ENCODE measurements at places on chromosomes 6 and 20.

- no peak for DNase-seq
Measured at GRCh38 chr6:139416146-139416545, 41.7 kb upstream of the CITED2 start.

GRCh38 chr20:9474835-9475415 is 39.5 kb upstream of the LAMP5 start:
- peak; percentile 34 for DNase-seq

DNA sequence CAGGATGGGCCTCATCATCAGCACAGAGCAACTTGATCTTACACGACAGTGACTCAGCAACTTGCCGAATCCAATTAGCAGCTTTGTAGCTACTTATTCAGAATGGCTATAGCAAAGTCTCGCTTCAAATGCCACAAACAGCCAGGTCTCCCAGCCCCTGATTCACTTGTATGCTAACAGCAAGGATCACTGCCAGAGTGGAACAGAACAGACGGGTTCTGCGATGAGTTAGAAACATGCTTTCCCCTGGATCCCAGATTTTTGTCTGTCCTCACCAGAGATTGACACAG is 254.4 kb downstream of the NRN1 start:
- DNase-seq = peak; percentile 70

DNA sequence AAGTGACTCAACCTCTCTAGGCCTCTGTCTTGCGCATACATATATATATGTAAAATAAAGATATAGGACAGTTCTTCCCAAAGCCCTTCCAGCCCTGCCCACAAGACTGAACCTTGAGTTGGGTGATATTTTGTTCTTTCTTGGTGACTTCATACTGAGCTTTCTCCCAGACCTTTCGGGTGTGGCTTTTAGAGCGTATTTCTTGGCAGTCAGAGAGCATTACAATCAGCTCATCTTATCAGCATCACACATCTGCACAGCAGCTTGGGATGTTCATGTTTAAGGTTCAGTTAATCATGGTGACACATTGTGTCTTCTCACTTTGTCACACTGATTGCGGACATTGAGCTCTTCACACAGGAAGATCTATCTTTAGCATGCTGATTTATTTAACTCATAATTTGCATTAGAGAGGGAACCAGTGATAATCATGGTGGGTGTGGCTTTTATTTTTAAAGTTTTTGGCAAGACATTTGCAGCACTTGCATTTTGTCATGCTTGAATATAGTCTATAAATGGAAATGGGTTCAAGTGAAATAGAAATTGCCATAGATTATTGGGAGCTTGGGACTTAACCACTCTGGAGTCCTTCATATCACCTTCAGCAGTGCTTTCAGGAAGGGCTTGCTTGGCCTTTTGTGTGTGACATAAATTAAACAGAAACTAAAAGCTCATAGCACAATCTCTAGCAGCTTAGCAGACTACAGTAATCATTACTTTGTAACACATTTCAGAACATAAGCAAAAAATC is 8.3 kb downstream of the KIF3B start:
- peak; percentile 20 for DNase-seq

GRCh38 chr6:81785377-81785776 is 32.9 kb upstream of the TENT5A start:
- DNase-seq = no peak

GRCh38 chr20:44835116-44835515 is 24.8 kb upstream of the RIMS4 start:
- no peak for DNase-seq

DNA sequence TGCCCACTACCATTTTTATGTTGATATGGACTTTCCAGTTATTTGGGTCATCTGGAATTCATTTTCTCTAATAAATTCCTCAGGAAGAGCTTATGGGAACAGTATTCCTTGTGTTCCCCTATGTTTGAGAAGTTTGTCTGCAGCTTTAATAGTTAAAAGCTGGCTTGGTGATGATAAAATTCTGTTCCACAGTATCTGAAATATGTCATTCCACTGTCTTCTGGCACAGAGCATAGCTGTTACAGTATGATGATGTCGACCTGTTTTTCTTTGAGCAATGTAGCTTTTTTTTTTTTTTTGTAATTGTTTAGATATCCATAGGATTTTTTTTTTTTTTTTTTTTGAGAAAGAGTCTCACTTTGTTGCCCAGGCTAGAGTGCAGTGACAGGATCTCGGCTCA is 43.2 kb downstream of the NCOA3 start:
- DNase-seq = peak; percentile 38

DNA sequence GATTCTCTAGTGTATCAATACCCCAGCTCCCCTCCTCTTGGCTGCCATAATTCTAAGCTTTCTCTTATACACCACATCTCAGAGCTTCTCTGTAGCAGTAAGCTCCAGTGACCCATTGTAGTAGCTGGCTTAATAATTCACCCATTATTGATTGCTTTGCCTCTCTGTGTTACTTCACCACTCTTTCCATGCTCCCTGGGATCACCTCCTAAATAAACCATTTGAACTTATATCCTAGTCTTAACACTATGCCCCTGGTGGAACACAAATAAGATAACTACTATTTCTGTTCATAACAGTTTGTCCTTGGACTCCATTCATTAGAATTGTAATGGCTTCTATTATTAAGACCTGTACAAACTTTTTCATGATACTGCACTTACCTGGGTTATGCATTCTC is 758.9 kb downstream of the KIF16B start:
- DNase-seq = no peak

DNA sequence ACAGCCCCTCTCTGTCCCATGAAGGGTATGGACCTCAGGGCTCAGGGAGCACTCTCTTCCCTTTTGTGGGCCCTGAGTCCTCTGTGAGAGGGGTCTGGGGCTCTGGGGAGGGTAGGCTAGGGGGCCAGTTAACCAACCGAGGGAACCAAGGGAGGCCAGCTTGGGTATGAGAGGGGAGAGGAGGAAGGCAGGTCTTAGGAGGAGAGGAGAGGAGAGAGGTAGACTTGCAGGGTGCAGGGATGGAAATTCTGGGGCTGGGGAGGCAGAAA is 720 bp downstream of the DUSP15 start:
- DNase-seq = no peak

DNA sequence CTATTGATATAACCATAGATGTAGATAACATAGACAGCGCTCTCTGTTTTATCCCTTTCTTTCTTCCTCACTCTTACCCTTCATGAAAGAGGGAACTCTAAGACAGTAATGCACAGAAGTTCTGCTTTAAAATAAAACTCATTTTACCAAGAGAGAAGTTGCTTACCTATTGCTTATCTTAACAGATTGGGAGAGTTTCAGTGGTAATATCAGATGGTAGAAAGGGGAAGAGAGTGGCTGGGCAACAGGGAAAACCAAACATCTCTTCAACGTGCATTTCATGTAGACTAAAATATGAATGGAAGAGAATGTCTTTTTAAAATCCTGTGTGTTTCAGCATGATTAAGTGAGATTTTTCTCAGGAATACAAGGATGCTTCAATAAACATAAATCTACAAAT is 45.3 kb upstream of the SIRPG start:
- no peak for DNase-seq

GRCh38 chr20:21289651-21290050 is 13.5 kb upstream of the XRN2 start:
- DNase-seq = no peak

DNA sequence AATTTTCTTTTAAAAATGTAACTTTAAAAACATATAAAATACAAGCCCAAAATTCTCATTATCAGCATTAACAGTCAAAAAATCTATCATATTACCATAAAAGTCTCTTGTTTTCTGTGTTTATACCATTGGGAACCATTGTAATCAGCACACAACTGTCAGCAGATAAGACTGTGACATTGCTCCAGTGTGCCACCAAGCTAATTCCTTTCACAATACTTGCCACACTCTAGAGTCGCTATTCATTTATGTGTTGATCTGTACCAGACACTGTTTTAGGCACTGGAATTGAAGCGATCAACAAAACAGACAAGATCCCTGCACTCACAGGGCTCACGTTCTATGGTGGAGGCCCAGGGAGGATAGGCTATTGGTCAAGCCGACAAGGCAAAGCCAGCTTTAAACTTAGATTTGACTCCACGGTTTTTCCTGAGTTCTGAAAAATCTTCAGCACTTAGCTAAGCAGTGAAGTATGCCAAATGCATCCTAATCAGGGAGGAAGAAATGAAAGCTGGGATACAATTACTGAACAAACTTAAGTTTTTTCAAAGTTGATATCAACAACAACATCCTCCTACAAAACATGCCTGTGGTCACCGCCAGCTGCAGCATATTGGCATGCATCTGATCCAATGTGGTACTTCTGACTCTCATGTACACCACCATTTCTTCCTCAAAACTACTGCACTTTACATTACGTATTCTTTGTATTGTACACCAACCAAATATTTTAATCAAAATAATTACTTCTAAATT is 60.5 kb downstream of the GMDS start:
- no peak for DNase-seq

DNA sequence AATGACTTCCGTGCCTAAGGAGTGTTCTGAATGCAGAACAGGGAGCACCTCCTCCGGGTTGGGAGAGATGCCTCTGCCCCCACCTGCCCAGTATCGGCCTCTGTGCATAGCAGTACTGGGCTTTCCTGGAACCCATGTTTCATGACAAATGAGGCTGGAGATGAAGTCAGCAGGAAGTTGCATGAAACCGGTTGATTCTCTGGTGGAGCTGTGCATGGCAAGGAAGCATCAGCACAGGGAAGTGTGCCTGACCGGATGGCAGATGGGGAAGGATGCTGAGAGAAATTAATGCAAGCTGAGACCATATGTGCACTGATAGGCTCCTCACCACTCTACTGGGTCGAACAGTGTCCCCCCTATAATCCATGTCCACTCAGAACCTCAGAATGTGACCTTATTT is 155.5 kb downstream of the CDH26 start:
- no peak for DNase-seq

DNA sequence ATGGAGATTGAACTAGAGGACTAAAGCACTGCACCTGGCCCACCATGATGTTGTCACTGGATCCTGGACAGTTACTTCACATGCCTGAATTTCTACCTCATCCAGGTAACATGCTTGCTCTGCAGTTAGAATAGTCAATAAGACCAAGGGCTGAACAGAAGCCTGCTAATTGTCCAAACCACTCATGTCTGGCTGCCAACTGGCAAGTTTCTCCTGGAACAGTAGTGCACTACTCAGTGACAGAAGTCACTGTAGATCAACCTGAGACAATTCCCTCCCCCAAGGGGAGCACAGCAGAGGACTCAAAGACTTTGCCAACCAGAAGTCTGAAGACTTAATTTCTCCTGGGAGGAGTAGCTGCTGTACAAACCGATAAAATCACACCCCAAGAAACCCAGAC is 454.6 kb upstream of the MARCKS start:
- DNase-seq = no peak

- no peak for DNase-seq
Measured at GRCh38 chr6:68615938-68616337, 19.1 kb upstream of the ADGRB3 start.

DNA sequence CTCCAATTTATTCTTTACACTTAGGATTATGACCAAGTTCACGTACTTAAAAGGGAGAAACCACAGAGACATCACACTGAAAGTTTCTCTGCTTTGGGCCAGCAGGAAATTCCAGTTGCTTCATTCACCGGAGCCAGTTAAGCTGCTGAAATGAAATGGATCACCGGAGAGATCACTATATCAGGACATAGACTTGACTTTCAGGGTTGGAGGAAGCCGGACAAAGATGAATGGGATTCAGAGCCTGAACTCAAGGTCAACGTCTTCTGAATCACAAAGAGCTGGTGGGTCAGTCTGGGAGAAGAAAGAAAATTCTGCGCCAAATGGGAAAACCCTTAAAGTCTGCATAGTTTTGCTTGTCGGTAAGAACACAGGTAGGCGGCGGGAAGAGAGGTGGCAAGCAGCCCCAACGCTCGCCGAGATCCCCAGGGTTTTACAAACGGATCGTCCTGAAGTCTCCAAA is 81.9 kb upstream of the CCDC28A start:
- DNase-seq = peak; percentile 57

DNA sequence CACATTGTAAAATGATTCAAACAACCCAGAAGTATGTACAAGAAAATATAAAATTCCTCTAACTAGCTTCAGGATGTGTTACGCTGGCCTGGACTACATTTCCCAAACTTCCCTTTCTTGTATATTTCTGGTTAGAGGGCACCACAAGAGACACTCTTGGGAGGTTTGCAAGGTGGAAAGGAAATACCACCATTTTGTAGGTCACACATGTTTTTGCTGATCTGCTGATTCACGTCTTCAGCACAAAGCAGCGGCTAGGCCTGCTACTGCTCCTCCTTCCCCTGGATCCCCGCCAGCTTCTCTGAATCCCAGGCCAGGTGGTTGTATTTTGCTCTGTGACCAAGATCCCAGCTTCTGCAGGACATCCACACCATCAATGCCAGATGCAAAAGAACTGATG is 104.2 kb downstream of the AGPAT4 start:
- DNase-seq = peak; percentile 51

DNA sequence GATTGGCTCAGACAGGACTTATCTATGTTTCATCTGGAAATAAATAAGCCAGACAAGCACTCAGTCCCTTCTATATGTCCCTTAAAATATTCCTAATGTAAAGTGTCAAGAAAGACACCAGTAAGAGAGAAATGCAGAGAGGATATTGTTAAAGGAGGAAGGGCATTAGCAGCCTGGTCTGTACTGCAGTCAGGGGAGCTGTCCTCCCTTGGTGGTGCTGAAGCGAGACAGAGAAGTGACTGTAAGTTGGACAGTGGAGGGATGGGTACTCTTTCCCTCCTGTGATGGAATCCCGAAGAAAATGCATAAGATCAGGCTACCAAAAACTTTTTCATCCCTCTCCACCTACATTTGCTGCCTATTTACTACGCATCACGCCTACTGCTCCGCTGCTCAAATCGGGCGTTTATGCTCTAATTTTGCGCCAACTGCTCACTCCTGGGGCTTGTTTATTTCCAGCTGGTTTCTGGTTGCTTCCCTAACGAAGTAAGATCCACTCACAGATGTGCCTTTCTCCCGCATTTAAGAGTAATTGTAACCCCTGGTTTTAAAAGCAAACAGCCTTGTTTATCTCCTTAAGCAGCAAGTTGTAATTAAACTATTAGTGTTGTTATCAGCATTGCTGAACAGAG is 35.2 kb downstream of the PHACTR1 start:
- peak; percentile 73 for DNase-seq

GRCh38 chr20:42857446-42857845 is 332.3 kb downstream of the PTPRT start:
- DNase-seq = no peak

All from AG08395 (cell line).